ENCODE measurements at places on chromosomes 16 and 17. TPM values are rescaled to one million over a fixed set of nuclear protein-coding genes. Genes with fewer than 3 reads are reported as not detected.

- H3K4me1 ChIP-seq = no peaks in the 10 kb centered on the region
- H3K36me3 ChIP-seq = no peaks in the 10 kb centered on the region
- no peak overlapping the region for H3K4me3 ChIP-seq
- no peak overlapping the region for H3K27ac ChIP-seq
Observed at GRCh38 chr17:18028114-18028951, 10.6 kb downstream of the ATPAF2 start.

DNA sequence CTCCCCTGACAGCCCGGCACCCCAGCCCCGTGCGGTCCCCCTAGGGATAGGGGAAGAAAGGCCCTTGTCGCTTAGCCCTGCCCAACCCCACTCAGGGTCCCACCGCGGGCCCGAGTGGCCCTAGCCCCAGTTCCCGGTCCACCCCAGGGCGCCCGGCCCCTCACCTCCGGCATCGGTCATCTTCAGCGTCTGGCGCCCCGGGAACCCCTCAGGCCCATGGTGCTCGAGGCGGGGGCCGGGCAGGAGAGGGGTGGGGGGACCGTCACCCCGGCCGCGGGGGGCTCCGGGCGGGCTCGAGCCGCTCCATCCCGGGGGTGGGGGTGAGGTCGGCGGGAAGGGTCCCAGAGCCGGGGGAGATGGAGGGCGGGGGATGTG lies 620 bp downstream of the SAMD14 start:
- peak overlapping the region; percentile 22 for H3K4me3 ChIP-seq
- H3K36me3 ChIP-seq = no peaks in the 10 kb centered on the region
- H3K4me1 ChIP-seq = peaks cover 5% of the 10 kb centered on the region
- no peak for DNase-seq

DNA sequence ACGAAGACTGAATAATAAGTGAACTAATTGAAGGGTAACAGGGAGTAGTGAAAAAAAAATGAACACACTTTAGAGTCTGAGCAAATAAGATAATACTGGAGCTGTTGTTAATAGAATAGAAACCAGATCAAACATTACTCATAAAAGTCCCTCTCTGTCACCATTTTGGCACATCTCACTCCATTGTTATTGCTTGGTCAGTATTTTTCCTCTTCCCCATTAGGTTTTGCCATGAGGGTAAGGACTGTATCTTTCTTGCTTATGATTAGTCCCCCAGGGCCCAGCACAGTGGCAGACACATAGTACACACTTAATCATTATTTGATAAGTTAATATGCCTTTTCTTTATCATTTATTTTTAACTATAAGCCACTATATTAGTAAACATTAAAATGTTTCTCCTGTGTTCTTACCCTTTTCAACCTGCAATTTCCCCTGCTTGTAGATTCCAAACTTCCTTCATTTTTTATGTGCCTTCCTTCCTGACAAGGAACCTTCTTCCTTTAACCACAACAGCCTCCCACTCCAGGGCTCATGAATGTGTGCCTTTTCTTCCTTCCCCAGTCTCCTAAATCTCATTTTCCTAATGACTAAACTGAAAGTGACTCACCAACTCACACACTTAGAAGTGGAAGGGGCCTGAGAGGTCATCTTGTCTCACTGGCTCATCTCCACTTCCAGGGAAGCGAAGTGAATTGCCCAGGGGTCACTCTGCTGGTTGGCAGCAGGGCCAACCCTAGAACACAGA lies 88.2 kb upstream of the HAS3 start:
- no peak overlapping the region for H3K4me3 ChIP-seq
- H3K4me1 ChIP-seq = no peaks in the 10 kb centered on the region
- DNase-seq = no peak
- peak overlapping the region; percentile 61 for H3K27ac ChIP-seq
- no peaks in the 10 kb centered on the region for H3K36me3 ChIP-seq

DNA sequence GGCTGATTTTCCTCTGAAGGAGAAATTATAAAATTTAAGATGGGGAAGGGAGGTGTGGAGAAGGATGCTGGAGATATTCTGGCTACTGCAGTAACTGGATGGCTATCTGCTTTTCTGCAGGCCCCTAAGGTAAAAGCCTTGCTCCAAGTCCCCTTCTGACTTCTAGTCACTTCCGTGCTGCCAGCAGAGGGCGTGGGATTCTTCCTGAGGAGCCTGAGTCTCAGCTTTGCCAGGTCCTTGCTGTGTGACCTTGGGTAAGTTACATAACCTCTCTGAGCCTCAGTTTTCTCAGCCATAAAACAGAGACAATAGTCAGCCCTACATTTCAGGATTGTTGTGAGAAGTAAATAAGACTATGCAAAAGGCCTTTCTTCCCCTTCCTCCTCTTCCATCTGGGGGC lies 24.3 kb upstream of the TMEM220 start:
- DNase-seq = no peak
- no peaks in the 10 kb centered on the region for H3K36me3 ChIP-seq
- H3K27me3 ChIP-seq = no peaks in the 10 kb centered on the region
- H3K27ac ChIP-seq = no peak overlapping the region
- H3K4me1 ChIP-seq = no peaks in the 10 kb centered on the region

GRCh38 chr17:74646231-74646630 lies 22.7 kb upstream of the CD300E start:
- no peak for DNase-seq
- no peak overlapping the region for H3K27ac ChIP-seq
- no peaks in the 10 kb centered on the region for H3K4me1 ChIP-seq
- no peaks in the 10 kb centered on the region for H3K27me3 ChIP-seq
- no peak overlapping the region for H3K4me3 ChIP-seq

GRCh38 chr16:396605-397004 lies 394 bp upstream of the NME4 start:
- peaks cover 2% of the 10 kb centered on the region for H3K4me1 ChIP-seq
- H3K27ac ChIP-seq = peak overlapping the region; percentile 89
- peak overlapping the region; percentile 34 for H3K4me3 ChIP-seq
- no peaks in the 10 kb centered on the region for H3K27me3 ChIP-seq
- DNase-seq = no peak

- H3K27ac ChIP-seq = no peak overlapping the region
- H3K27me3 ChIP-seq = no peaks in the 10 kb centered on the region
- no peaks in the 10 kb centered on the region for H3K36me3 ChIP-seq
- no peaks in the 10 kb centered on the region for H3K4me1 ChIP-seq
Observed at GRCh38 chr17:13393841-13394710, 207.7 kb downstream of the HS3ST3A1 start.

GRCh38 chr17:74054249-74054648 lies 149.2 kb upstream of the RPL38 start:
- H3K27ac ChIP-seq = no peak overlapping the region
- no peaks in the 10 kb centered on the region for H3K36me3 ChIP-seq

DNA sequence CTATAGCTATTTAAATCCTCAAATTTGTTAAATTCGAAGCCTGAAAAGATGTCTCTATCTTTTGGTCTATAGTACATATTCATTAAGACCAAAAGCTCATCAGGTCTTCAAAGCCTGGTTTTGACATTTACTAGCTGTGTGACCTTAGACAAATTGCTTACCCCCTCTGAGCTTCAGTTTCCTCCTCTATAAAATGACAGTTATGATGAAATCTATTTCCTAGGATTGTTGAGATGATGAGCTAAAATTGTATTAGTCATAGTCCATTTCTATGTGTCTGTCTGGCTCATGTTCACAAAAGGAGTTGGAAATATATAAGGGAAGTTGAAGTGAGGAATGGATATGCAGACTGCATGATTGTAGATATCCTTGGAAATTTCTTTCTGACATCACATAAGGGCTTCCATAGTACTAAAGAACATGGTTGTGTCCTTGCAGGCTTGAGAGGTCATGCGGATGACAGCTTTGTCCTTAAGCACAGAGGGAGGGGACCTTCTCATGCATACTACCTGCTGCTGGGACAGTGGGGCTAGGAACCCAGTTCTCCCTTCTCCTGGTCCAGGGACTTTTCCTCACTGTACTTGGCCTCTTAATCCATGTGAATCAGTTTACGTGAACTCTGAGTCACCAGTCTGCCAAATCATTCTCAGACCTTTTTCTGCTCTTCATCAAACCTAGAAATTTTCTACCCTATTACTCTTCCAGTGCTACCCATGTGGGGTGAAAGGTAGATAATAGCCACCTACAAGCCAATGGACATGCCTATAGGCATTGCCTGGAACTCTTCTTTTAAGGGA lies 487.5 kb upstream of the SALL1 start:
- H3K27me3 ChIP-seq = no peaks in the 10 kb centered on the region
- no peaks in the 10 kb centered on the region for H3K36me3 ChIP-seq
- H3K27ac ChIP-seq = no peak overlapping the region
- no peak for DNase-seq
- H3K4me3 ChIP-seq = no peak overlapping the region
- H3K4me1 ChIP-seq = no peaks in the 10 kb centered on the region

DNA sequence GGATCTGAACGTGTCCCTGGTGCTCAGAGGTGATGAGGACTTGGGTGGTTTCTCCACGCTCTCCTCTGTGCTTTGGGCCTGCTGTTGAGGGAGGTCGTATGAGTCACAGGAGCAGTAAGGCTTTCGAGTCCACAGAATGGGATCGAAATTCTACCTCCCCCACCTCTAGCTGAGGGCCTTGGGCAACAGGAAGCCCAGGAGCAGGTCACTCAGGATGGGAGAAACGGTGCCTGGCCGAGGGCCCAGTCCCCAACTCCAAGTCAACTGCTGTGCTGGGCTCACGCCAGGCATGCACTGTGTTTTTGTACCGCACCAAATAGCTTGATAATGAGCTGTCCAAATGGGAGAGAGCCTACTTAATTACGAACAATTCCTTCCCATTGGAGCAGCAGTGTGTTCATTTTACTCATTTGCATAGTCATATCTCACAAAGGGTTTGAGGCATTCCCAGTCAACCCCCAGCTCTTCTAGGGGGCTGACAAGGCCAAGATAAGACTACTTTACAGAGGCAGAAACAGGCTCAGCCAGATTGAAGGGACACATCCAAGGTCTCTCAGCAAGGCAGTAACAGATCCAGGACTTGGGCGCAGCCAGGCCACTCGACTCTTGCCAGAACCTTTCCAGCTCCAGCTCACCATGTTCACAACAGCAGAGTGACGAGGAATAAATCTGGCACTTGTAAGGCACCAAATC lies 53.6 kb downstream of the WNT3 start:
- DNase-seq = no peak
- H3K27ac ChIP-seq = no peak overlapping the region
- H3K4me1 ChIP-seq = no peaks in the 10 kb centered on the region
- no peak overlapping the region for H3K4me3 ChIP-seq
- no peaks in the 10 kb centered on the region for H3K36me3 ChIP-seq
- H3K27me3 ChIP-seq = no peaks in the 10 kb centered on the region

- H3K27me3 ChIP-seq = no peaks in the 10 kb centered on the region
- H3K27ac ChIP-seq = peak within 1 kb of the TSS; percentile 98
- H3K4me1 ChIP-seq = peaks cover 23% of the 10 kb centered on the region
- peak within 1 kb of the TSS; percentile 87 for H3K4me3 ChIP-seq
Observed at GRCh38 chr17:7888184-7888920, at the start of gene CHD3. Gene CHD3, plus strand, starts transcription at chr17:7888789. Its CDS starts 212 bp downstream, at chr17:7889001.

DNA sequence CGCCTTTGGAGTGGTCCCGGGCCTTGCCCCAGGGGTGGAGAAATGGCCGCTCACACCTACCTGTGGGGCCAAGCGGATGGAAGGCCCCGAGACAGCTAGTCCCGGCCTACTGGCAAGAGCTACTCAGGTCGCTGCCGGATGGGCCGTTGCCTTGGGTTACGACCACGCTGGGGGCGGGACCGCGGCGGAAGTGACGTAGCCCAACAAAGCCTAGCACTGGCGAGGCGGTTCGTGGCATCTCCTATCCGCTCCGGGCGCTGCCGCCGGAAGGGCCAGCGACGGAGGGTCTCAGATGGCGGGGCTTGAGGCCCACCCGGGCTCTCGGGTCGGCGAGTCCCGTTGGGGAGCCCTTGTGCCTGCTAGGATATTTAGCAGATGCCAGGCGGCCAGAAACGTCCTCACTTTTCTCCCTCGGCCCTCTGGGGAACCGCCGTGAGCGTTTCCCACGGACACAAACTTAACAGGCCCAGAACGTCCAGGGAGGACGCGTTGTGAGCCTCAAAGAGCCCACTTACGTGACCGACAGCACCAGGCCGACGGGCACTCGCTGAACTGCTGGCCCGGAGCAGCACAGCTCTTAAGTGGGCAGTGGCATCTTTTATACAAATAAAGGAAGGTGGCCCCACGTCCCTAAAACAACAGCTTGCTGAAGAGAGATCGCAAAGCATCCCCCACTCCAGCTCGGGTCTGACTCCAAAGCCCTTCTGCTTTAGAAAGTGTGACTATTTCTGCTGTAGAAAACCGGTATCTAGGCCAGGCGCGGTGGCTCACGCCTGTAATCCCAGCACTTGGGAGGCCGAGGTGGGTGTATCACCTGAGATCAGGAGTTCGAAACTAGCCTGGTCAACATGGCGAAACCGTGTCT lies at the start of gene C16orf46:
C16orf46 (minus strand) TSS at position 163 of the 865 bp plus-strand sequence. CDS start 13,283 bp downstream, outside the sequence.
- no peaks in the 10 kb centered on the region for H3K4me1 ChIP-seq
- H3K27me3 ChIP-seq = no peaks in the 10 kb centered on the region
- peak; percentile 98 for DNase-seq
- no peaks in the 10 kb centered on the region for H3K36me3 ChIP-seq

DNA sequence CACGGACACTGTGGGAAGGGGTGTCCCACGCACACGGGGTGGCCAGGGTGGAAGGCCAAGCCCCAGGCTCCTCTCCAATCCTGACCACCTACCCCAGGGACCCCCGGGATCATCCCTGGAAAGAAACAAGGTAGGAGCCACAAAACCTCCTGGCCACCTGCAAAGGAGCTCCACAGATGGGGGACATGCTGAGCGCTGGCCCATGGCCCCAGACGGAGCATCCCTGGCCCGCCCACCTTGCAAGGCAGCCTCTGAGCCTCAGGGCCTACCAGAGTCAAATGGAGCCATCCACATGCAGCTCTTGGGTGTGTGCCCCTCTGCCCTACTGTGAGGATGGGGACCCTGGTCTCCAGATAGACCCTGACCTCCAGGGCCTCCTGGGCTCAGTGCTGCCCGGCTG lies 16.3 kb downstream of the SLC38A10 start:
- H3K27me3 ChIP-seq = no peaks in the 10 kb centered on the region
- no peak overlapping the region for H3K27ac ChIP-seq
- no peak overlapping the region for H3K4me3 ChIP-seq
- no peaks in the 10 kb centered on the region for H3K36me3 ChIP-seq
- DNase-seq = no peak

DNA sequence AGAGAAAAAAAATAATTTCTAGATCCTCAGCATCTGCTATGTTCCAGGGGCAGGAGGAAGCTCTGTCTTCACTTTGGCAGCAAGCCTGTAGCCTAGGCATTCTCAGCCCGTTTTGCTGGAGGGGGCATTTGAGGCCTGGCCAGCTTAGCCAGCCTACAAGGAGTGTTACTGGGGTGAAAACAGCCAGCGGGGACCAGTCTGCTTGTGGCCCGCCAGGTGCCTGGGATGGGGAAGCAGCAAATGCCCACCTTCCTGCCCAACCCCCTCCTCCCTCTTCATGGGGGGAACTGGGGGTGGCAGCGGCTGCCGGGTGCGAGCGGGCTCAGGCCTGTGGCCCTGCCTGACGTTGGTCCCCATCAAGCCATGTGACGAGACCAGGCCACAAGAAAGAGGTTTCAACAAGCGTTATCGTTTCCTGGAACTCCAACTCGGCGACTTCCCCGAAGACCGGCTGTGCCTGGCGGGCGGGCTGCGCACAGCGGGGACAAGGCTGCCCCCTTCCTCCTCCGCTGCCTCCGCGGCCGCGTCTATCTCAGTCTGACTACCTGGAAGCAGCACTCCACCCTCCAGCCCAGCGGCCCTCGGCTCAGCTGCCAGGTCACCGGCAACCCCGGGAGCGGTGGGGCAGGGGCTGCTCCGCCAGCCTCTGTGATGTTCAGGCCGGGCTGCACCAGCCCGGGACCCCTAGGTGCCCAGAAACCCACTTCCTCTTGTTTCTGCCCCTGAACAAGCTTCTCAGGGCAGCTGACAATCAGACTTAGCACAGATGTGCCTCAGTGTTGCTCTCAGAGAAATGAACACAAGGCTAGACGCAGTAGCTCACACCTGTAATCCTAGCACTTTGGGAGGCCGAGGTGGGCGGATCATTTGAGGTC lies 22.9 kb downstream of the SOCS1 start:
- no peaks in the 10 kb centered on the region for H3K27me3 ChIP-seq
- H3K27ac ChIP-seq = no peak overlapping the region
- no peak overlapping the region for H3K4me3 ChIP-seq
- DNase-seq = no peak
- H3K36me3 ChIP-seq = no peaks in the 10 kb centered on the region

NPIPB8 gene
- total RNA-seq = 8.1 TPM

SDK2 gene
- 1.1 TPM for total RNA-seq

CDH11 gene
- total RNA-seq = 51.8 TPM

Measured in uterus (tissue), 4 donors.